ENCODE measurements at places on chromosomes 4 and X.
A peak's percentile ranks its signal among the peaks of the same experiment; 100 is the strongest.

GRCh38 chrX:107985033-107985432, 2.9 kb upstream of the TEX13B start:
- no peak for DNase-seq

DNA sequence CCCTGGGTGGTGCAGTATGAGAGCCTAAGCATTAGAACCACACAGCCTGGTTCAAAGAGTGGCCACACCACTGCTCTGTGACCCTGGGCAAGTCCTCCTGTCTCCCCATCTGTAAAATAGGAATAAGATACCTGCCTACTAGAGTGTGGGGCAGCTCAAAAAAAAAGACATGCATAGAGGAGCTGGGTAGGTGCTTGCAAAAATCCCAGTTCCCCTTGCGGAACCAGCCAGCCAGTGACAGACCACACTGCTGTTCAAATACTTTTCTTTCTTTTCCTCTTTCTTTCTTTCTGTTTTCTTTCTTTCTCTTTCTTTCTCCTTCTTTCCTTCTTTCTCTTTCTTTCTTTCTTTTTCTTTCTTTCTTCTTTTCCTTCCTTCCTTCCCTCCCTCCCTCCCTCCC, 63.0 kb upstream of the TRIM2 start:
- no peak for DNase-seq

DNA sequence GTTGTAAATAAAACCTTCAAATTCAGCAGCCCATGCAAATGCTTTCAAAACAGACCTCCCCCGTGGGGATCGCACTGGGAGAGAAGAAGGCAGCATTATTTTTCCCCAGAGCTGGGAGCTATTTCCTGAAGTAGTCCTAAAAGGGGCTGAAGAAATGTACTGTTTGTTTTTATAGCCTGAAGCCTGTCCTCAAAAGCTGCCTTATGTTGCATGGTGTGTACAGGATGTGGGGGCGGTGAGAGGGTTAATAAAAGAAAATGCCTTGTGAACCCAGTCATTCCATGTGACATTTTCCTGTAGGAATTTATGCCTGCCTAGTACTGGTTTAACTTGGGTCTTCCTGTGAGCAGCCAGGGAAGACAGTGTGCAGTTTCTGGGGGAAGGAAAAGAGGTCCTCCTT, 144.1 kb downstream of the SOWAHB start:
- peak; percentile 99 for DNase-seq

DNA sequence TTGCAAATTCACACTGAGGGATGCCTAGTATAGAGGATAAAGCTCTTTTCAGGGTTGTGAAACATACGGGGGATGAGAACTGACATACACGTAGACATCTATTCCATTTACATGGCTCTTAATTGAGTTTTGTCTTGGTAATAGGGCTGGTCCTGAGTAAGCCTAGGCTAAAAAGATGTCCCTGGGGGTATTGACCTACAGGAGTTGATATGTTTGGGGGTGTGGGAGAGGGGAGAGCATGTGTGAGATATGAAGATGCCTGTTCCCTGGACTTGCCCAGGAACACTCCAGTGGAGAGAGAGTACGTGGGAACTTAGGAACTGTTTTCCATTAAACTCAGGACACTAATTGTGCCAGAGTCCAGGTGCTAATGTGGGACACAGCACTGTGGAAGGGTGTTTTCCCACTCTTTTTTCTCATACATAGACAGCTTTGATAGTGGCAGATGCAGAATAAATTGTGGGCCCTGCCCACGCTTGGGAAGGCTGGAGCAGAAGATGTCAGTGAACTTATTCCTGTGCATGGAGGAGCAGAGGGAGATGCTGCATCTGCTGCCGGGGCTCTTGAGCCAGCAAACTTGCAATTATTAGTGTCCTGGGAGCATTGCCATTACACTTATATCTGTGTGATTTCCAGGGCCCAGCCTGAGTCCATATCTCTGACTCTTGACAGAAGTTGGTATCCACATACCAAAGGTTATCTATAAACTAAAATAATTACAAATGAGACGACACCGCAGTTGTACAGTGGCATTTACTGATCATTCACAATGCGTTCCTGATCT, 20.7 kb downstream of the SYNPO2 start:
- no peak for DNase-seq

- no peak for DNase-seq
These were observed 18.5 kb downstream of the LAP3 start for GRCh38 chr4:17595471-17596005.

GRCh38 chr4:153227469-153228075, 23.3 kb downstream of the TRIM2 start:
- no peak for DNase-seq

Measured in fibroblast of skin of right biceps (primary cell).